ENCODE measurements at places on chromosomes 3 and 15. TPM values are rescaled to one million over a fixed set of nuclear protein-coding genes. Genes with fewer than 3 reads are reported as not detected.

Gene WDR93
- total RNA-seq: not detected

Gene NEK10
- 0.75 TPM for total RNA-seq

Gene TMIE
- total RNA-seq: 2.7 TPM

Gene GREM1
- not detected for total RNA-seq

Gene MELTF
- total RNA-seq: 7.8 TPM

Gene GOLGA8N
- 5.3 TPM for total RNA-seq

Gene ACAA1
- 81.0 TPM for total RNA-seq

Gene ZBBX
- total RNA-seq: not detected

Gene PLAAT1
- not detected for total RNA-seq

Gene STAB1
- not detected for total RNA-seq

Gene GPR15
- 14.9 TPM for total RNA-seq

Gene TRPM7
- total RNA-seq: 40.8 TPM

Gene PLA2G4D
- total RNA-seq: not detected

Gene RAB5A
- total RNA-seq: 54.7 TPM

Gene GRAMD1C
- 0.34 TPM for total RNA-seq

Gene SMCO1
- not detected for total RNA-seq

Gene TNK2
- 86.8 TPM for total RNA-seq

Gene CLDN16
- not detected for total RNA-seq
